Gastrocnemius medialis (tissue), 4 donors: ENCODE measurements at places on chromosomes 7 and 10. TPM values are rescaled to one million over a fixed set of nuclear protein-coding genes. Genes with fewer than 3 reads are reported as not detected.

The DGKB gene
- total RNA-seq = 0.07 TPM

The ESYT2 gene
- total RNA-seq = 106 TPM

The DNAJC9 gene
- total RNA-seq = 9.2 TPM

The LRMDA gene
- 0.80 TPM for total RNA-seq

The ASB10 gene
- 22.8 TPM for total RNA-seq

The ABCB4 gene
- 0.68 TPM for total RNA-seq

The SPDYE16 gene
- total RNA-seq = not detected

The EPO gene
- not detected for total RNA-seq

The GPR26 gene
- not detected for total RNA-seq

The ADRA2A gene
- 0.94 TPM for total RNA-seq

The PNLIPRP3 gene
- not detected for total RNA-seq
